ENCODE measurements at places on chromosomes 3 and 15.

DNA sequence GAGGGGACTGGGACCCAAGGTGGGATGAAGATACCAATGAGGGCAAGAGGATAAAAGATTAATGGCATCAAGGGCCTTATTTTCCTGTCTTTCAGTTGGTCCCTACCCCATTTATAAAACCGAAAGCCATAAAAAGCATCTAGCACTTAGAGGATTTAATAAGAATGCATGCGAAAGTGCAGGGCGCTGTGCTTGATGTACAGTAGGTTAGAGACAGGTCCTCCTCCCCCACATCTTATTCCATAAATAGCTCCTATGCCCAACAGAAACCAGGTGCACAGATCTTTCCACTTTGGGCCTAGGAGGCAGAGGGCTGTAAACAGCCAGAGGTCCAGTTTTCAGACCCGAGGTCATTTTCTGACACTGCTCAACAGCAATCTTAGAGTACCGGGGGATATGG is 1.2 kb downstream of the LPCAT4 start:
- no peak for DNase-seq

DNA sequence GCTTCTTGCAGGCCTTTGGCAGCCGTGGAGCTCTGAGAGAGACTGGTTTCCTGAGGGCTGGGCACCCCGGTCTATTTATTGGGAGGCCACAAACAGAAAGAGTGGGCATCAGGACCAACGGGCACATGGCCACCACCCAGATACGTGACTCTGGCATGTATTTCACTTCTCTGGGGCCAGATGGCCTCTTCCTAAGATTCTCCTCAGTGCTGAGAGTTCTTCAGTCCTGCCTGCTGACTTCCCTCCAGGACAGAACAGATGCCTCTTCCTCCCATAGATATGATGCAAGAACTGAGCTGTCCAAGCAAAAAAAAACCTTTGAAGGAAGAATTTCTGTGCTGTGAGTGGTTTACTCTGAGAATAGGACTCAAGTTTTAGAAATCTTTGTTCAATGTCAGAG is 107.7 kb downstream of the IGF2BP2 start:
- DNase-seq = no peak

GRCh38 chr3:99863588-99863987 is 45.9 kb downstream of the CMSS1 start:
- DNase-seq = no peak

- DNase-seq = no peak
These were observed 7.3 kb upstream of the CCDC13 start for GRCh38 chr3:42780398-42780797.

GRCh38 chr3:186316666-186317260 is 45.3 kb downstream of the DGKG start:
- no peak for DNase-seq

DNA sequence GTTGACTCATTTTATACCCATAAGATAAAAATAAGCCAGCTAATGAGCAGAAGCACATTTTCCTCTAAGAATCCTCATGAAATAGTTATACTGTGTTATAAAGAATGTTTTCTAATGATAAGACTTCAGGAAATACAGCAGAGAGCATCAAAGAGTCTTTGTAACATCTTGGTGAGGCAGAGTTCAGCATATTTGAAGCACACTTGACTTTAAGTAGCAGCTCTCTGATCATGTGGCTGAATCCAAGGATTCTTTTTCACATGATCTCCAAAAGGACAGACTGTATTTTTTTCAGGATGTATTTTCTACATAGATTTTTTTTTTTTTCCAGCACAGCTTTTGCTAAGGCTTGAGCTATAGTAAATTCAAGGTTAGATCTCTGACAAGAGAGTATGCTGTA is 195.1 kb downstream of the SI start:
- no peak for DNase-seq

DNA sequence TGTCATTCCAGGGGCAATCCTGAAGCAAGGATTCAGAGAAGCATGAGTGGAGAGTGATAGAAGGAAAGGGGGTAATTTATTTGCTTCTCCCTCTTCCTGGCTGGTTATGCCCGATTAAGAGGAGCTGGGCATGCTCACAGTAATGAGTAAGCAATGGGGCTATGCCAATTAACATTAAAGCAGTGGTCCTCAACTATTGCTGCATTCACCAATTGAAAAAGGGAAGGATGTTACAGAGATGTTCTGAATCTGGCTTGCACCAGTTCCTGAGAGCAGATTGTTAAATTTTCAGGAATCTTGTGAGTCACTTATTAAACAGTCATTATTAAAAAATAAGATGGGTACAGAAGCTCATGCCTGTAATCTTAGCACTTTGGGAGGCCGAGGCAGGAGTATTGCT is 85.9 kb upstream of the ZBTB20 start:
- DNase-seq = no peak

DNA sequence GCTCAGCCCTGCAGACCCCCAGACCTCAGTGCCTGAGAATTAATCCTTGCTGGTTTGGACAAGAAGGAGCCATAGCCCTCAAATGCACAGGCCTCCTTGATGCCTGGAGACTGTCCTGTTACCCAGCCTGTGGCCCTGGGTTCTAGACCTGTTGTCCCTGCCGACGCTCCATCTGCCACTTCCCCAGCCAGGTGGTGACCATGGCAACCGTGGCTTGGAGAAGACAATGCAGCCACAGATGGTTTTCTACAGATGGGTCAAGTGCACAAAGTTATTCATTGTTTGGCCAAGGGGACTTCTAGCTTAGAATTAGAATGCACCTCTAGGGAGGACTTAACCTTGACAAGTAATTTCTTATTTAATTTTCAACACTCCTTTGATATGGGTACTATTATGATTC is 297.1 kb downstream of the UACA start:
- peak; percentile 49 for DNase-seq

- DNase-seq = no peak
These were observed 359 bp downstream of the TPM1 start for GRCh38 chr15:63042877-63043334.

GRCh38 chr3:122295266-122296062 is 29.6 kb upstream of the CSTA start:
- no peak for DNase-seq

GRCh38 chr3:61343543-61343942 is 92.3 kb upstream of the FHIT start:
- no peak for DNase-seq

DNA sequence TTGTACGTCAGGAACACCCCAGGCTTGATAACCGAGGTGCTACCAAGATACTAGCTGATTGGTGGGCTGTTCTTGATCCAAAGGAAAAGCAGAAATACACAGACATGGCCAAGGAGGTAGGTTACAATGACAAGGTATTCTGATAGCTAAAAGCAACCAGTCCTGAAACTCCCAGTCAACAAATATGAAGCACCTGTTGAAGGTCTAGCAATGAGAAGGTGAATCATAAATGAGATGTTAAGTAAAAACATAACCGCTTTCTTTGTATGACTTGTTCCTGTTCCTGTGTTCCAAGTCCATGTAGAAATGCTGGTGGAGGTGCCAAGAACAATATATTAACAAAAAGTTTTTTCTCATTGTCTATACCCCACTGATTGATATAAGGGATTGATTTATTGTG is 194.0 kb downstream of the BBX start:
- DNase-seq = no peak

DNA sequence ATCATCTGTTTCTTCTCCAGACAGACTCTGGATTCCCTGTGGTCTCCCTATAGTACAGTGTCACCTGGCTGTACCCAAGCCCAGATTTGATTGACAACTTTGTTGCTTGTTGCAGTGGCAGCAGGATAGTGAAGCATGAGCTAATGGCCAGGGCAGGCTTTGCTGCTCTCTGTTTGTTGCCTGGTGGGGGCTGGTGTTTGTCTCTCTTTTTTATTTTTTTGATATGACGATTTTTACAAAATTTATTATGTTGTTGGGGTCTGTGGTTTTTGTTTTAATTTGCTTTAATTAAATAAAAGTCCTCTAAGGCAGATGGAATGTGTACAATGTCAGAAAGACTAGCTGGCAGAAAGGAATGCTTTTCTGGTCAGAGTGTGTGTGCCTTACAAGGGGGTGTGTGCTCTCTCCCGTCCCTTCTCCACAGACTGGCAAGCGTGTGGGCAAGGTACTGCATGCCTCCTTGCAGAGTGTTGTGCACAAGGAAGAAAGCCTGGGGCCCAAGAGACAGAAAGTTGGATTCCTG is 15.2 kb upstream of the CLEC3B start:
- no peak for DNase-seq

DNA sequence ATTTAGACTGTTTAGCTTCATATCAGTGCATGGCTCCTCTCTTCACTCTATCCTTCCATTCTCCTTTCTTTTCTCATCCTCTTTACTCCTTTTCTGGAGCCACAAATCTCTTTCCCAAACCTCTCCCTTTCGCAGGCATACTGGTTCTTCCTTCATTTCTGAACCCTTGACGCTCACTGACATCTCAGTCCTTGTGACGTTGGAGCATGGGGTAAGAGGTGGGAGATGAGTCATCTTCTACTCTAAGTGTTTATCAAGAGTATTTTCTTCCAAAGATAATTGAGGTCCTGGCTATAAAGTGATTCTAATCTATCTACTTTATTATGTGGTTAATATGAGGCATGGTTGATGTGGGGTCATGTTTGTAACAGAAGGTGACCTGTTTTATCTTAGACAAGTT is 414.2 kb downstream of the AGBL1 start:
- DNase-seq = no peak

- DNase-seq = no peak
These were observed 115.1 kb downstream of the SLCO3A1 start for GRCh38 chr15:91968610-91969009.

- no peak for DNase-seq
These were observed 5.0 kb downstream of the ELL3 start for GRCh38 chr15:43771816-43772215.

DNA sequence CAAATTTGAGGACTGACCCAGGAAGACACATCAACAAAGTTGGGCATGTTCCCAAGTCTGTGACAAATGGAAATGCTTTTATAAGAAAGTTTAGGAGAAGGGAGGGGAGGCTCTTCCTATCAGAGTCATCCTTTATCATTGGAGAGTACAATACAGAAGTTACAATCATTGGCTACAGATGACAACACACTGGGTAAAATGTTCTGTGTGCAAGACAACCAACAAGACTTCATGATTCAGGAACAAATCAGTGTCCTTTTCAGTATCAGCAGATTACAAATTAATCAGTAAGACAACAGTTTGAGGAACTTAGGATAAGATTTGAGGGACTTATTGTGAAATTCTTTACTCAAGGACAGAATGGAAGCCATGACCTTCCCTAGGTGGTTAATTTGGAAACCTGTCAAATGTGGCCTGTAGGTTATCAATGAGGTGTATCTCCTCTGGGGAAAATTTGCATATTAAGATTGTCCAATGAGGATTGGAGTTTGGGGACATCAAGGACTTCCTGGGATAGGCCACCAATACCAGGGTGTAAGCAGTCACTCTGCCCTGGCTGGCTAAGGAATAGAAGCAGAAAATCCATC is 274.4 kb upstream of the RORA start:
- no peak for DNase-seq

DNA sequence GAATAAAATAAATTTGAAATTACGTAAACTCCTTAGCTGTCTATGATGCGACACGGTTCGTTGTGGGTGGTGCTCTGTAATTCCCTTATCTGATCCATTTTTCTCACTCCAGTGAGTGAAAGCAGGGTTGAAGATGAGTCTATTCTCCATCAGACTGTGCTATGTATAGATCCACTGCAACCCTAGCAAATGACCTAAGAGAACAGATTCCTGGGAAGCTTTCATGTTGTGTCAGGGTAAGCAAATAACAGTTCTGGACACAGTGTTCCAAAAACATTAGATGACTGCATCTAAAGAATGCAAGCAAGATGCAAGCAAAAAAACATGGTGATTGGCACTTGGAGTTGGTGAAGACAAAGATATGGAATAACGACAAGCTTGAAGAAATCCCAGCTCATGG is 239.3 kb downstream of the SLC9A9 start:
- DNase-seq = no peak

- DNase-seq = no peak
These were observed 149.5 kb downstream of the ITPR1 start for GRCh38 chr3:4642611-4643010.

- DNase-seq = no peak
These were observed 183.7 kb upstream of the KCNH8 start for GRCh38 chr3:18964640-18965039.

- DNase-seq = no peak
These were observed 417 bp downstream of the TBCCD1 start for GRCh38 chr3:186566772-186567071.

All from chondrocyte (in vitro differentiated cells).